ENCODE measurements at places on chromosomes 5 and 9.

GRCh38 chr9:108897324-108898096, 35.4 kb downstream of the ACTL7A start:
- DNase-seq, result no peak

DNA sequence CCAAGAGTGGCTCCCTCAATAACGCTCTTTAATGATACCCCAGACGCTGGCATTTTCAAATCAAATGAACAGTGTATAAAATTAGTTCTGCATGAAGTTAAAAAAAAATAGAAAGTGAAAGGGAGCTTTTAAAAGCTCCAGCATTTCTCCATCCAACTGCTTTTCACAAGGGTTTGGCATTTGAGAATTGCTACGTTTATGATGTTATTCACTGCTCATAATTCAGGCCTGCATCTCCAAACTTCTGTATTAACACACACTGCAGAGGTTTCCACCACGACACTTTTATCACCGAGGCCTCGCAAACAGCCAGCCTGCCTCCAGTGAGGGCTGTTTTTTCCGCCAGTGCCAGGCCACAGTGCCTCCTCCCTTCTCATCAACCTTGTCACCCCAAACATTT, 205.5 kb upstream of the EFNA5 start:
- DNase-seq, result no peak

GRCh38 chr9:128595471-128595870, 43.1 kb downstream of the SPTAN1 start:
- DNase-seq, result no peak

DNA sequence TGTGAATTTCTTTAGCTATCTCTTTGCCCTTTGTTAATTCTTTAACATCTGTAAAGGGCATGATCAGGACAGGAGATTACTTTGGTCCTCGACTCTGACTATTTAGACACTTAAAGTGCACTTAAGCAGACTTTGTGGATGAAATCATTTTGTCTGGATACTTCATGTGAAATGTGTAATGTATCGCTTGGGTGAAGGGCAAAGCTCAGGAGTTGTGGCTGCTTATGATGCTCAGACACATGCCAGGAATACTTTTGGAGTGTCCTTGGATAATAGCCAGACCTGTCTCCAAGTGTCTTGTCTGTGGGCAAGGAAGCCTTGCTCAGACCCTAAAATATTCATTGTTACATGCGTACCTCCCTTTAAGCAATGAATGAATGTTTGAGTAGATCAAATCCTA, 87.8 kb downstream of the RAI14 start:
- no peak for DNase-seq

DNA sequence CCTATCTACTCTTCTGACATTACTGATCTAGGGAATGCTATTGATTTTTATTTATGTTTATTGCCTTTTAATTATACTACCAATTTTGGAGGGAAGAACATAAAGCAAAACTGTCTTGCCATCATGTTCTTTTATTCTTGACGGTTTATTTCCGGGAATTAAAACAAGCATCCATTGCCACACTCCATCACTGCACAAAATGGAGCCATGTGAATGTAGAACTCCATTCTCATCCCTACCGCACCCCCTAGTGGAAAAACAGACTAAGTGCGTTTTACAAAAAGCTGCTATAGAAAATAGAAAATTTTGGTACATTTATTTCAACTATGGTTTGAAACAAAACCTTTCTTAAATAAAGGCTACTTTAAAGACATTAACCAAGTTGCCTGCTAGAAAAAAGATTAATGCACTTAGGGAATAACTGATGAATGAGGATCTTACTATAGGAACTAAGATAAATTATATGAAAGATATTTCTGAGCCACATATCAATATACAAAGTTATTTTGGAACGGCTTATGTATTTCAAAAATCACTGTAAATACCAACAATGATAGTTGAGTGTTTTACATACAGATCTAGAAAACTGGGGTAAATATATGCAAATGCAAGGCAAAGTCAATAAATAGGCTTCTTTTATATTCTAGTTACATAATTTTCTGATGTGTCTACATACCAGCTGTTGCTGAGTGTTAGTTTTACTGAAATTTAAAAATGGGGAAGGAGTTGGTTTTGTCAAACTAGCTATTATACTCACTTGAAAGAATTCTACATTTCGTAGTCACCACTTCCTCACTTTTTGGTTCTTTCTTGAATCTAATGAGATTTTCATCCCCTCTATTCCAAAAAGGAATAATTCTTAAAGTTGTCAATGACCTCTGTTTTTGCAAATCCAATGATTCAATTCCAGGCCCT, 26.5 kb downstream of the OXCT1 start:
- no peak for DNase-seq

DNA sequence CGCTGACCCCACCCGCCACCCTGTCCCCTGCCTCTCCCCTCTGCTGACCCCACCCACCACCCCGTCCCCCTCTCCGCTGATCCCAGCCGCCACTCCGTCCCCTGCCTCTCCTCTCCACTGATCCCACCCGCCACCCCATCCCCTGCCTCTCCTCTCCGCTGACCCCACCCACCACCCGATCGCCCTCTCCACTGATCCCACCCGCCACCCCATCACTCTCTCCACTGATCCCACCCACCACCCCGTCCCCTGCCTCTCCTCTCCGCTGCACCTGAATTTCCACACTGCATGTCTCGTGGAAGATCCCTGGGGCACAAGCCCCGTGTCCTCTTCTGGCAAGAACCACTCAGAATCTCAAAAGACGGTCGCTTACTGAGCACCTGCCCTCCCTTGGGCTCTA, 53.4 kb upstream of the OLFM1 start:
- DNase-seq, result no peak

- DNase-seq, result no peak
Measured at GRCh38 chr5:32810804-32811203, 99.7 kb downstream of the NPR3 start.

- DNase-seq, result no peak
Measured at GRCh38 chr9:34440017-34440416, 18.4 kb downstream of the FAM219A start.

GRCh38 chr5:159515197-159515596, 184.9 kb upstream of the IL12B start:
- DNase-seq, result no peak

DNA sequence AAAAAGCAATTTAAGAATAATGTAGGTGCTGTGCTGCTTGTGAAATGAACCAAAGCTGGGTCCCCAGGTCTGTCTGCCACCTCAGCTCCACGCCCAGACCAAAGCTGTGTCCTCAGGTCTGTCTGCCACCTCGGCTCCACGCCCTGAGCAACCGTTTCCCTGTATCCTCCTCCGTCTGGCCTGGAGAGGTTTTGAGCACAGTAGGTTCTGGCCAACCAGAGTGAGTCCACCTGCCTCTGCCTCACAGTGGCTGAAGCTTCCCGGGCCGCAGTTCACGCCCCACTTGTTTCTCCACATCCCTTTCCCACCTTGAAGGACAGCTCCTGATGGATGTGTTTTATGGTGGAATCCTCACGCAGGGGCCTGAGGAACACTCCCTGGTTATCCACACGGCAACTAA, 120.5 kb downstream of the ADAMTS2 start:
- no peak for DNase-seq

- DNase-seq, result no peak
Measured at GRCh38 chr5:168270476-168270875, 21.0 kb upstream of the WWC1 start.

DNA sequence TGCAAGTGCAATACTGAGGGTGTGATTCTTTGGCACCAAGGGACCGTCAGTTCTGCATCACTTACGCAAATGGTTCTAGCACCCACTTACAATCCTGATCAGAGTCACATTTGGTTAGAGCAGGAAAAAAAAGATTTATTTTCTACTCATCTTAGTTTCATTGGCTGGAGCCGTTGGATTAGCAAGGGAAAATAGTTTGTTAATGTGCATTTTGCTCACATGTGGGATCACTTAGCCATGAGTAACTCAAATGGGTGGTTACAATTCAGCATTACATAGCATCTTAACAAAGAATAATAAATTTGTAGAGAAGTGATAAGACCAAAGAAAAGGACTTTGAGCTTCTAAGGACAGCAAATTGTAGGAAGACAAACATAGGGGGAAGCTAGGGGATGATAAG, 216.9 kb downstream of the AUH start:
- no peak for DNase-seq

GRCh38 chr9:71025201-71025600, 96.2 kb downstream of the TRPM3 start:
- DNase-seq, result no peak

DNA sequence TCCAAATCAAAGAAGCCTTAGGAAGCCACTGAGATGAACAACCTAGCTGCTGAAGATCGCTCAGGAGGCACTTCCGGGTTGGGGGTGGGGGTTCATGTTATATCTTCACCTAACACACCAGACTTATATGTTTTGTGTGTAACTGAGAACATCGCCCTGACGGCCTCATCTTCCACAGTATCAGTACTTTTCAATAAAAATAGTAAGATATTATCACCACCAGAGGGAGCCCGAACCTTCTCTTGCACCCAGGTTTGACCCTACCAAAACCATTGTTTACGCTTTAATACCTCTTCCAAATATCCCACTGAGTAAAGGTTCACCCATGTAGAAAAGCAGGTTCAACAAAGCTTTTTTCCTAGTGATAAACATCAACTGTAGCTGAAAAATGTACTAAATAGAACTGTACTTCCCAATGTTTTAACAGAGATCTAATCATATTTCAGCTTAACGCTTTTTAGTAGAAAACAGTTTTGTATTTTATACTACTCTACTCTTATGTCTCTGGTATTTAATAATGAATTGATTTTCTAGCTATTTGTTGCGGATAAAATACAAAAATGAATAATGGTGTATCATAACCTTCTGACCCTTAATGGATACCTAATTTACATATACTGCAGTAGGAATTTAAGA, 244.0 kb downstream of the EPB41L4A start:
- DNase-seq, result peak; percentile 33

GRCh38 chr5:36414869-36415282, 113.2 kb upstream of the RANBP3L start:
- DNase-seq, result no peak

DNA sequence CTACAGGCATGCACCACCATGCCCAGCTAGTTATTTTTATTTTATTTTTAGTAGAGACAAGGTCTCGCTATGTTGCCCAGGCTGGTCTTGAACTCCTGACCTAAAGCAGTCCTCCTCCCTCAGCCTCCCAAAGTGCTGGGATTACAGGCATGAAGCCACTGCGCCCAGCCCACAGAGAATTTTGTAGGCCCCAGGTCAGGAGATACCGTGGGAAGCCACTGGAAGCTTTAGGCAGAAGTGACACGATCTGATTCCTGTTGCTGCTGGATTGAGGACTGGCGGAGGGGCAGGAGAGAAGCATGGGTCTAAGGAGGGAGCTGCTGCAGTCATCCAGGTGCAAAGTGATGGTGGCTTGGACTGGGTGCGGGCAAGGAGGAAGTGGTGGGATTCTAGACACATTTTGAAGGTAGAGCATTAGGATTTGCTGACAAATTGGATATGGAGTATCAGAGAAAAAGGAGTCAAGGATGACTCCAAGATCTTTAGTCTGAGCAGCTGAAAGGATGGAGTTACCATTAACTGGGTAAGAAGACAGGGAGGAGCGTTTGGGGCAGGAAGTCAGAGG, 20.7 kb downstream of the TCF7 start:
- DNase-seq, result no peak

GRCh38 chr5:72308853-72309191, 11.2 kb downstream of the MRPS27 start:
- DNase-seq, result no peak

- DNase-seq, result no peak
Measured at GRCh38 chr5:137503456-137503855, 4.3 kb upstream of the SPOCK1 start.

DNA sequence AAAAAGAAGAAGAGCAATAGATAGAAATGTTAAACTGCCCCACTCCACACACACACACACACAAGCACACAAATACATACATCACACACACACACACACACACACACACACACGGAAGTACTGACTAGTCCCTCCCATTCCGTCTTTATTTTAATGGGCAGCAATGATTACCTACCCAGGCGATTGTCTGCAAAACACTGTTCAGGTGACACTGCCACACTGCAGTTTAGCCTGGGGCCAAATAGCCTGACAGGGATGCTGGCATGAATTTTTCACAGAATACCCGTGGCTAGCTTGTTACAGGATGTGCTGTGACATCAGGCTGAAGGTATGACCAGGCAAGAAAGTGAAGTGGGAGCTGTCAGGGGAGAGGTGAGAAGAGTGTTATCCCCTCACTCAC, 86.9 kb downstream of the FRMD3 start:
- DNase-seq, result no peak

GRCh38 chr5:2577312-2578036, 174.0 kb downstream of the IRX2 start:
- no peak for DNase-seq

DNA sequence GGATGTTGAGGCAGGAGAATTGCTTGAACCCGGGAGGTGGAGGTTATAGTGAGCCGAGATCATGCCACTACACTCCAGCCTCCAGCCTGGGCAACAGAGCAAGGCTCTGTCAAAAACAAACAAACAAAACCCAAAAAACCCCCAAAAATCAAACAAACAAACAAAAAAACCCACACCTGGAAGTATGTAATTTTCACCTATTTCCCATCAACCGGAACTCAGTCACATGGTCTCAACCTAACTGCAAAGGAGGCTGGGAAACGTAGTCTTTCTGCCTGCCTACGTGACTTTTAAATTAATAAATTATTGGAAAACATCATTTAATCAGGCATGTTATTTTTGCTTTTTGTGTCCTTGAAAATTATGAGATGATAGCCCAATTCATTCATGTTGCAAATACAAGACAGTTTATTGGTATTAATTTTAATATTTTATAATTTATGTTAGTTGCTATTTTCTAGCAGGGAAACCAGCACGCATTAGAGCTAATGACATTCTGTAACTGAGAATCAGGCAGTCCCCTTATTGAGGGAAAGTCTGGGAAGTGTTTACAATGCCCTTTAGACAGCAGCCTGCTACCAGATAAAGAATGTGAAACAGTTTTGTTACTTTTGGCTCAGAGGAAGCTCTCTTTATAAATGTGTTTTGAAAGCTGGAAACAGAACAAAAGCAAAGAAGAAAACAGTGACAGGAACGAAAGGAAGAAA, 110.3 kb downstream of the NXNL2 start:
- no peak for DNase-seq

DNA sequence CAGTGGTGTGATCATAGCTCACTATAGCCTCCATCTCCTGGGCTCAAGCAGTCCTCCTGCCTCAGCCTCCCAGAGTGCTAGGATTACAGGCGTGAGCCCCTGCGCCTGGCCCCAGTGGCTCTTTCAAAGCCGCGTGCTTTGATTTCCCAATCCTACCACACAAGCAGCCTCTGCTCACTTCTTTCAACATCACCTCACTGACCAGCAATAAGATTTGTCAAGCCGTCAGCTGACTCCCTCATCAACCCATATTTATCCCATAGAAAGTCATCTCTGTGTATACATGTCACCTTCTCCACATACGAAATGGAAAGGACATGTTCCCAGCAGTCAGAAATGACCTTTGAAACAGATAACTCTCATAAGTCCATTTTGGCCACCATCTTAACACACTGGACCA, 26.0 kb downstream of the SLC31A2 start:
- DNase-seq, result no peak

DNA sequence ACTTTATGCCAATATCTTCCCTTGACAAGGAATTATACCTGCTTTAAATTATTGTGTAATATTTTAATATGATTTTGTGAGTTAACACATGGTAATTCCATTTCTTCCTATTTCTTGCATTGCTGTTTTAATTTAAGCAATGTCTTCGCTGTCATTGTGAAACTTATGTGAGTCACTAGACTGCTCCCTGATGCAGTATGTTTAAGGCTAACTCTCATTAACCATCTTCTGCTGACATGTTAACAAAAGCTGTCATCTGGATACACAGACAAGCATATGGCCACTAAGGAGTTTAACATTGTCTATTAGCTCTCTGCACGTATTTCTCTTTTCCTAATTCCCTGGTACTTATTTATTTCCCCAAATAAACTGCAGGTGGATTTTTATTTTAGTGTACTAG, 980.8 kb upstream of the CTNND2 start:
- no peak for DNase-seq

GRCh38 chr5:144076521-144077083, 93.9 kb downstream of the YIPF5 start:
- DNase-seq, result no peak

All from activated CD4-positive, alpha-beta T cell treated with anti-CD3 and anti-CD28 coated beads for 4 hours (primary cell).